ENCODE measurements at places on chromosomes 1 and 21. TPM values are rescaled to one million over a fixed set of nuclear protein-coding genes. Genes with fewer than 3 reads are reported as not detected.

Gene AIRE
- total RNA-seq, result not detected

Gene CFHR1
- total RNA-seq, result 675 TPM

Gene OLIG2
- total RNA-seq, result not detected

Gene PWP2
- total RNA-seq, result 4.8 TPM

Gene CMPK1
- total RNA-seq, result 119 TPM

Gene ST6GALNAC3
- 2.6 TPM for total RNA-seq

Gene SPRR2E
- not detected for total RNA-seq

Gene SLFNL1
- total RNA-seq, result not detected

Gene VAMP3
- total RNA-seq, result 31.8 TPM

Gene TMEM82
- total RNA-seq, result 33.0 TPM

Gene CATSPERE
- 1.2 TPM for total RNA-seq
